HTR-8/SVneo (cell line): ENCODE measurements at places on chromosomes 5 and 9.
A peak's percentile ranks its signal among the peaks of the same experiment; 100 is the strongest.

DNA sequence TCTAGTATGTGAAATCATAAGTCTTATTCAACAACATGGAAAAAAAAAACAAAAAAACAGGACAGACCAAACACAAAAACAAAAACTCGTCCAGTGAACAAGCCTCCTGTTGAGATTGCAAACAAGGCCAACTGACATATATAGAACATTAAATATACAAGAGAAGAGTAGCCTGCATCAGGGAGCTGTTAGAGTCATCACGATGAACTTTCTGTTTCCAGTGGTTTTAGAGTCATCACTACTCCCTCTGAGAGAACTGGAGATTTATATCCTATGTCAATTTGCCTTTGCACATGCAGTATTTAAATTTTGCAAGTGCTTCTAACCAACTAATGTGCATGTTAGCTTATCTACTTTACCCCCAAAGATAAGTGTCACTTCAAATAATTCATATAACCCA is 9.9 kb downstream of the SNCAIP start:
- DNase-seq: no peak

GRCh38 chr9:112921549-112921948 is 30.9 kb upstream of the SLC46A2 start:
- DNase-seq: peak; percentile 19

DNA sequence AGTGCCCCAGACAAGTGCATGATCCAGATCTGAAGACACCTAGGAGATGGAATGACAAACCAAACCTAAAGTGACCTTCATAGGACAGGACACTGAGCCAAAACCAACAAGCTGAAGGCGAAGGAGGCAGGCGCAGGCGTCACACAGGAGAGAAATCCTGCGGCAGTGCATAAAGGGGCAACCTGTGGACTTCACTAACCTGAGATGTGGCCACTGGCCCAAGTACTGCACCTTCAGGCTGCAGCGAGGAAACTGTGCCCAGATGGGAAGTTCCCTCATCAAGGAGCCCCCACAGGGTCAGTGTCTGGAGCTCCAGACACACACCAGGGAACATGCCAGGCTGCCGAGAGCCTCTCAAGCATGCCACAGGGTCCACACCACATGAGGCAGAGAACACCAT is 3.7 kb downstream of the IPPK start:
- DNase-seq: no peak

GRCh38 chr5:147643142-147643541 is 133.3 kb upstream of the DPYSL3 start:
- no peak for DNase-seq

- DNase-seq: peak; percentile 44
These were observed 674 bp downstream of the TMEM38B start for GRCh38 chr9:105694848-105695581.

DNA sequence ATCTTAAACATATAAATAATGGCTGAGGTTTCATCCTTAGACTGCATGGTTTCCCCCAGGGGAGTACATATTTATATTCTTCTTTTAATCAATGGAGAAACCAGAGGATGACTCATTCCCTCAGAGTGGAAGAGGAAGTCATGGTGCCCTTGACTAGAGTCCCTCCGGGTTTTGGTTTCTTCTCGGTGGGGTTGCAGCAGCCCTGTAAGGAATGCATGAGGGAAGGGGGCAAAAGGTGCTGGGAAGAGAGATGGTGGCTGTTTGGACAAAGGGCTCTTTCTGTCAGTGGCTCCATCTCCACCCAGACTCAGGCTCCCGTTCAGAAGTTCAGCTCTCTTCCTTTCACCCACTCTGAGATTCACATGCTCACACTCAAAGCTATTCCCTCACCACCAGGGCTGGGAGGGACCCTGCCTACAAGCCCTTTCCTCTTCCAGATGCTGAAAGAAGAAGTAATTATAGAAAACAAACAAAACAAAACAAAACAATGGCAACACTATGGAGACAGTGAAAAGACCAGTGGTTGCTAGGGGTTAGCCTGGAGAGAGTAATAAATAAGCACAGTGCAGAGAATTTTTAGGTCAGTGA is 129.8 kb upstream of the IL12B start:
- no peak for DNase-seq

DNA sequence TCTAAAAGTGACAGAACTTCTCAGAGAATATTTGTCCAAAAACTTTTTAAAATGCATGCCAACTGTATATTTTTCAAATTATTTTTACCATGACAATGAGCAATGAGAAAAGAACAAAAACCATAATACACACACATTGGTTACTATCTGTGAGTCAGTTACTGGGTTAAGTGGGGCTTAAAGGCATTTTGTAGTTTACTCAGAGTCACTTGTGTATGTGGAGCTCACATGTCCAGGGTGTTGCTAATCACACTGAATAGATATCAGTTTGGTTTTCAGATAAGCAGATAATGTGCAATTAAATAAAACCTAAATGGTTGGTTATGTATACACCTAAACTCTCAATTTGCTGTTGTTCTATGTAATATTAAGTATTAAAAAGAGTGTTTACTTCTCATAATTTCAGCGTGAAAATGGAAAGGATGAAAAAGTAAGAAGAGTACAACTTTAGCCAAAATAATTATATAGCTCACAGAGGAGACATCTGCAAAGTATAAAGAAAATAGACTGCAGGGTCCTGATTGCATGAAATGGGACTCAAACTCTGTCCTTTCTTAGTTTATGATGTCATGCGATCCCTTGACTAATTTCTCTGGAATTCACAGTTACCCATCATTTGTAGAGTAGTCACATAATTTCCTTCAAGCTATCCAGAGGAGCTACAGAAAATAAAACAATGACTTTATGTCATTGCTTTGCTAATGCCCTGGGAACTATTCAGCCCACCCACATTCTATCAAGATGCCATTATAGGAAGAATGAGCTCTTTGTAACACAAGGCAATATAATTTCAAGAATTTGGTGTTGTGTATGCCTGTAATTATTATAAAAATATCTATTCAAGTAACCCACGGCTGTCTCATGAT is 388.0 kb upstream of the ZNF608 start:
- DNase-seq: peak; percentile 53

DNA sequence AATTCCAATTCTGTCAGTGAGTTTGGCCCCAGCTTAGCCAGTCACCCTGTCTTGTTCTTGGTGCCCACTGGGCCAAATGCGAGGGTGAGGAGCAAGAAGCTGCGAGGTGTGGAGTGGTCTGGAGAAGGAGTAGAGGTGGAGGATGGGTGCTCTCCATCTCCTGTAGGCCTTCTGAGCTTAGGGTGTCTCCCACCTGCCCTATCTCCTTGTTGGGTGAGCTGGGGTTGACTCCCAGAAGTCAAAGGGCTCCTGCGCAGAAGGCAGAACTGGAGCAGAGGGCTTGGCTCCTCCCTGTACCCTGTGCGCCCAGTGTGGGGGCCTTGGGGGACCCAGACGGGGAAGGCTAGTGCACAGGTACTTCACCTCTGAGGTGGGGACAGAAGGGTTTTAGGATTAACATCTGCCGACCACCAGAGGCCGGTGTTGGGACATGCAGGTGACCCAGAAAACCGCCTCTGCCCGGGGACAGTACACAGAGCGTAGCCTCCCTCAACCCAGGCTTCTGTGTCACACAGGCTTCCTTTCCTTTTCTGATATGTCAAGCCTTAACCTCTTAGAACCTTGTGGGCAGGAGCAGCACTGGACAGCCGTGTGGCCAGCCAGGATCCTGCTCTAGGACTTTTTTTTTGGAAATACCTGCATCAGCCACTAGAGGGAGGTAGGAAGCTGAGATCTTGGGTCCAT is 16.9 kb downstream of the IL5 start:
- peak; percentile 74 for DNase-seq

GRCh38 chr5:149675610-149676201 is 54.4 kb upstream of the PPARGC1B start:
- no peak for DNase-seq

- no peak for DNase-seq
These were observed 81.0 kb upstream of the EQTN start for GRCh38 chr9:27377811-27378456.

GRCh38 chr5:146179696-146180095 is 2.8 kb downstream of the LARS1 start:
- no peak for DNase-seq

DNA sequence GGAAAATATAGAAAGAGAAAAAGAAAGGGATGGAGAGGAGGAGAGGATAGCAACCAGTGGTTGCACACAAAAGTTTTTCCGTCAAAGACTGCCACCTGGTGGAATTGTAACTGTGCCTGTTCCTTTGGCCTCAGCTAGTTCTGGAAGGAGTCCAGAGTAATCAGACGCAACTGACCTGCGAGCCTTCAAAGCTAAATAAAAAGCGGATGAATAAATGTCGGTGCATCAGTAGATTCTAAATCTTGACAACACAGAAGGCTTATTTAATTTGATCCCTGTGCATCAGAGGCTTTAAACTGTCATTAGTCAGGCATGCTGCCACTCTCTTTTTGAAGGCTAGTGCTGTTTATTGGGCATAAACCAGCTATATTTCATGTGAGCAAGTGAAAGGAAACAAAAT is 132.9 kb upstream of the ACO1 start:
- peak; percentile 30 for DNase-seq

DNA sequence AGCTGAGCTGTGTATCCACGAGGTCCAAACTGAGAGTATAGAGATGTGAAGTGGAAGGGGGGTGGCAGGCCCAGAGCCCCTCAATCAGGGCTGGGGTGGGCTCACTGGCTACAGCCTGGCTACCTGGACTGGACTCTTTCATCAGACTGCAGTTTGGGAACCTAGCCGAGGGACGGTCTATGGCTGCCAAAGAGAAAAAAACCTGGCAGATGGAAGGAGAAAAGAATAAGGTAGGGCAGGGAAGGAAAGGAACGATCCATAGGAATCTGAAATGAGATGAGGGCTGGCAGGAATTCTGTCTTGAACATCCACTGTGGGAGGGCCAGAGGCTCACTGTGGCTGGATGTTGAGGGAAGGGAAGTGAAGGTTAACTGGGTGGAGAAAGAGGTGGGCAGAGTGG is 224.4 kb upstream of the PANK3 start:
- no peak for DNase-seq

- no peak for DNase-seq
These were observed 35.6 kb downstream of the BRINP1 start for GRCh38 chr9:119333507-119334229.

- no peak for DNase-seq
These were observed 87.4 kb upstream of the HSPA9 start for GRCh38 chr5:138662599-138662998.

GRCh38 chr5:76414788-76415187 is 11.7 kb downstream of the IQGAP2 start:
- DNase-seq: no peak

GRCh38 chr9:92610470-92611420 is 59.2 kb downstream of the IPPK start:
- DNase-seq: no peak

GRCh38 chr5:72817076-72817481 is 618 bp downstream of the TNPO1 start:
- DNase-seq: no peak

DNA sequence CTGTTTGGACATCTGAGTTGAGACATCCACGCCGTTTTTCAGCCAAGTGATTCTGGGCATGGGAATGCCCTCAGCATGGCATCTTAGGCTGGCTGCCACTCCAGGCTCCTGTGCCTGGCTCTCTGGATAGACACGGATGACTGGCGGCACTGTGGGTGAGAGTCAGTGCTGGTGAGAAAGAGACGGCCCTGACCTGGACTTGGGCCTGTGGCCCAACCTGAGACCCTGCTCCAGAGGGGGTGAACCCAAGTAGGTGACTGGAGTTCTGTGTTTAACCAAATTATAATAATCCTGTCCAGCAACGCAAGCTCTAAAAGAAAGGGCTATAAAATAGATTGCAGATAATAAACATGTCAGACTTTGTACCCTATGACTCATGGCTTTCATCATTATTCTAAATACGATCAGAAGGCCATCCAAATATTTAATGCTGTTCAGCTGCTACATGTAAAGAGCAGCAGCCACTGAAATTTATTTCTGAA is 173.9 kb downstream of the HSPA4 start:
- peak; percentile 32 for DNase-seq

- peak; percentile 41 for DNase-seq
These were observed 331.2 kb upstream of the DAB2 start for GRCh38 chr5:39755986-39756385.

DNA sequence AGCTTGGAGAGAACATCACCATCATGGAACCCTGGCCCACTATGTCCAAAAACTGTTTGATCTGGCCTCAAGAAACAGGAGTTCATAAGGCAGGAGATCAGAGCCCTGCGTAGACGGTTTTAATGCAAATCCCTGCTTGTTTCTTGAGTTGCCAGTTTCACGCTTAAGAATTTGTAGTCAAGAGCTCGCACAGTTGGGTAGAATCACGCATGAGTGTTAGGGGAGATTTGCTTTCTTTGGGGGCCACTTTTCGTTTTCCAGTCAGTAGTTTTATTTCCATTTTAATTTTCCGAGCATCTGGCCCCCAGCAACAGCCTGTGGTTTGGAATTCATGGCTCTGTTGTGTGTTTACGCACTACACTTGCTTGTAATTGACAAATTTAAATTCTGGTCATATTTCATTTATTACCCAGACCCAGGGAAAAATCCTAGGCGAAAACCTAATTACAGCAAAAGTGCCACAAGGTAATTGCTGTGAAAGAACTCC is 6.6 kb upstream of the C5orf58 start:
- DNase-seq: no peak

DNA sequence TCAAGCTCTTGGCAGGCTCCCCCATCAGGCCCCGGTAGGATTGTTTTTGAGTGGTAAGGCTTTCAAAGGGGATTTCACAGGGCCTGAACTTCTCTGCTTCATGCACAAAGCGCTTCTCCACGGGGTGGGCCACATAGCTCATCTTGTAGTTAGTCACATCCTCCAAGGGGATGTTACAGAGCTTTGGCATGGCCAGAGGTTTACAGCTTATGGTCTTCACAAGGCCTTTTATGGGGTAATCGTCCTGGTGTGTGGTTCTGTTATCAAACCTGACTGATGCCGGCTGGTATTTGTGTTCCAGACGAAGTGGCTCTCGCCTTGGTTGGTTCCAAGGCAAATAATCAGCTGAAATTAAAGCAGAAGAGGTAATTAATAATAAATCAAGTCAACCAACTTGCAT is 104.3 kb downstream of the SAXO1 start:
- DNase-seq: no peak

DNA sequence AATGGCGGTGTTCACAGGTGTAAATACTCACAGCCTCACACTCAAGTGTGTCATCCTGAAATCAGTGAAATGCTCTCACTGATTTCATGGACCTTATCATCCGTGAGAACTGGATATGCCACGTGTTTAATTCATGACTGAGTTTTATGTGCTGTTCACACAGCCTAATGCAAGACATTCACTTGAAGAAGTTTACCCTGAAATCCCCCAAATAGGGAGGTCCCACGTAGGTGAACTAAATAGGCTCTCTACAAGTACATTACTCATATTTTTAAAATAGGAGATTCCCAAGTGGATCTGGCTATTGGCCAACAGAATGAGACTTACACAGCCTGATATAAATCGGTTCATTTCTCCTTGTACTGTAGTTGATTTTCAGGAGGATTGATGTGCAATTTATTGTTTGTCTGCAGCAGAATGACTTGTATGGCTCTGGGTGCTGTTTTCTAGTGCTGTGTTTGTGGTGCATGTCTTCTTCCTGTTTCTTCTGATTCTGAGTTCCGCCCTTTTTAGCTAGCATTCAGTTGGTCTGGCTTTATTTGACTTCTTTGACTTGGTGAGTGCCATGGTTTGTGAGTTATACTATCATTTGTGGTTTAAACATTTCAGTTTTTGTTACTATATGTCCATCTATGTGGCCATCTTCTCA is 25.1 kb downstream of the TRIO start:
- no peak for DNase-seq

GRCh38 chr5:125148706-125149105 is 402.3 kb upstream of the ZNF608 start:
- no peak for DNase-seq
